ENCODE measurements at places on chromosomes 4 and X.

DNA sequence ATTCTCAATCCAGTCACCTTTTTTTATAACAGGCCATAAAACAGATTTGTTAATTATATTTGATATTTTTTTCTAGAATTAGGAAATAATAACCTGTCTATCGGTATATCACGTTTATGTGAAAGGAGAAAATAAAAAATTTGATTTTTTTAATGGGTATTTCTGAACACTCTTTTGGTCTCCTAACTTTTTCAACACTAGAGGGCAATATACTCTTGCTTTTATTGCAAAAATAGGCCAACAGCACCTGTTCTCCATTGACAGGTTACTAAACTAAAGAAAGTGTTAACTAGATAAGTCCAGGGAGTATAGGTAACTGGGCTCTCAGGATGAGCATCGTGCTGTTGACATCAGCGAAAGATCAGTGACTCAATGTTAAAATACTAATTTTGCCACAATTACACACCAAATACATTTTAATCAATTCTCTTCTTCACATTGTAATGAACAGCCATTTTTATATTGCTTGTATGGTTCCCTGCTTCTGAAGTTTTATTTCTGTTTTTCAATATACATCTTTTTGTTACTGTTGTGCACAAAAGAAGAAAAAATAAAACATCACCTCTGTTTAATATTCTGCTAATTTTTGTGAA, 22.8 kb downstream of the NDST4 start:
- no peak for DNase-seq

DNA sequence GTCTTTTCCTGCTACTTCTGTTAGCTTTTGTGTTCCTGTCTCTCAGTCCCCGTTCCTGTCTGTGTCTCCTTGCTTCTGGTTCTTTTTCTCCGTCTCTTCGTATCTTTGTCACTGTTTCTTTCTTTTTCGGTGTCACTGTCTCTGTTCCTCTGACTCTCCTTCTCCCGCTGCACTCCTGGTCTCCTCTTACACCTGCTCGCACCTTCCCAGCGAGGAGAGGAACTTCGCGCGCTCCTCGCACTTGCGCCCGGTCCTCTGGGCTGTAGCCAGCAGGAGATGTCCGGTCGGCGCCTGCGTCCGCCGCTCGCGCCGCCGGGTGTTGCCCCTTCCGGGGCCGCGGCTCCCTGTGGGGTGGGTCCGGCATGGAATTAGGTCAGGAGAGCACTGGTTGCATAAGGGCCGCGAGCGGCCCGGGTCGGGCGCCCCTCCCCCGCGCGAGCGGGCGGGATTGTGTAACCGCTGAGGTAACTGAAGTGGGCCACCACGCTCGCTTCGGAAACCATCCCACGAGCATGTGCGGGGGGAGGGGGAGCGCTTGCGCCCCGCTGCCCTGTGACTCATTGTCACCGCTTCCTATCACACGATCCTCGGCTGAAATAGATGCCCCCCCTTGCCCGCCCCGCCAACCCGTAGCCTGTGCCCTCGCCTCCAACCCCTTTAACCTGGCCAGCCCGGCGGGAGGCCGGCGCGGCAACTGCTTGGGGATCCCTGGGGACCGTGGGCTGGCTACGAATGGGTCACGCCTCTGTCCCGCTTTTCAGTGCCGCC, 1.6 kb downstream of the LONRF3 start:
- DNase-seq: no peak

DNA sequence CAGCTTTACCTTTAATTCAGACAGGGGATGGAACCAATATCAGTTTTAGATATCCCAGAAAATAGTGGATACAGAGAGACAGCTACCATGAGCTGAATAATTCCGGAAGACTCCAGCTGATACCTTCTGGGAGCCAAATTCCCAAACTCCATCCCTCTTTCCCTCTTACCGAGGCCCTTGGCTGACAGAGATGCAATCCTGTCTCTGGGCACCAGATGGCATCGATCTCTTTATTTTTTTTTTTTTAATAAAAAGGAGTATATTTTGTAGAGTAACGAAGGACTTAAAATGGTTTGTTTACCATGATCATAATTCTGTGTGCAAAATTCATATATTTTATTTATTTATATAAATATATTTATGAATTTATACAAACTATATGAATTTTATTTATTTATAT, 31.0 kb downstream of the RAB40A start:
- DNase-seq: no peak

GRCh38 chrX:7941390-7942042, 14.3 kb upstream of the PNPLA4 start:
- no peak for DNase-seq

DNA sequence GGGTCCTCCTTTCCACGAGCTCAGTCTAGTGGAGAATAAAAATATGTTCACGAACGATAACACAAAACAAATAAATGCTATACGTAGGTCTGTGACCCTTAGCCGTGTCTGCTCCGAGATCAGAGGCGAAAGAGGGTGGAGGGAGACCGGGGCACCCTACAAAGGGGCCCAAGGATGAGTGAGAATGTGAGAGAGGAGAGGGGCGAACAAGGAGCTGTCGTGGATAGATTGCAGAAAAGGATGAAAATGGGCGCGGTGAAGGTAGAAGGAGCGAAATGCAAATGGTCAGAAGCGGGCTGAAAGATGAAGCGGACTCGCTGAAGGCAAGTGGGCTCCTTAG, 6.2 kb upstream of the ZBTB33 start:
- DNase-seq: no peak

- DNase-seq: no peak
These were observed 25.4 kb upstream of the GNRHR start for GRCh38 chr4:67779631-67780030.

DNA sequence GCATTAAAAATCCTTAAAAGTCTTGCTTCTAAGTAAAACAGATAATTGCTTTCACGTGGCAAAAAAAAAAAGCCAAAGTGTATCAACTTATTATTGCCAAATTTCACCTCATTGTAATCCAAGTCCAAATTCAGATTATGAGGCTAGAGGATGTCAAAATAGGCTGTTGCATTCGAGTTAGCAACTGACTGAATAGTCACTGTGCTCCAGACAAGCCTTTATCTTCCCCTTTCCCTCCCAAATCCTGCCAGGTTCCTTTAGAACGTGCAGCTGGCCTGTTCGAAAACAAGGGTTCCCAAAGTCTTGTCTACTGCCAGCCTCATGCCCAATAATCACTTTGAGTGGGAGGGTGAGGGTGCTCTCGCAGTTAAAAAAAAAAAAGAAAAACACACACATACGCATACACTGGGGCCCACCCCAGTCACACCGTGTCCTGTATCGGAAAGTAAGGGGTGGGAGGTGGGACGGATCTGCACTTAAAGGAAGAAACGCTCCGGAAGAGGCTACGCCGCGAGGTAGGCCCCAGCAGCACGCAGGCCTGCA, 603 bp downstream of the MAD2L1 start:
- no peak for DNase-seq

- no peak for DNase-seq
These were observed 23.8 kb downstream of the COL25A1 start for GRCh38 chr4:109278594-109279031.

DNA sequence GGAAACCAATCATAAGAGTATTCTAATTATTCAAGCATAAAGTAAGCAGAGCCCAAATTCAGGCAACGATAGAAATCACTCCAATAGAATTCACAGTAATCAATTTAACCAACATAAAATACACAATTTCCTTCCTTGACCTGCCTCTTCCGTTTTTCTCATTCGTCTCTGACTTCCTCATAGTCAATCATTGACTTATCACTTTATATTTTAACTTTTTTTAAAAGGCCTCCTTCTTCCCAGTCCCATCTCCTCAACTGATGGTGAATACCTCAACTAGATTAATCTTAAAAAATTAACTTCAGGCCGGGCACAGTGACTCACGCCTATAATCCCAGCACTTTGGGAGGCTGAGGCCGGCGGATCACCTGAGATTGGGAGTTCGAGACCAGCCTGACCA, 13.3 kb downstream of the CNOT6L start:
- no peak for DNase-seq

GRCh38 chr4:175459571-175459970, 352.5 kb downstream of the GPM6A start:
- DNase-seq: no peak
